ENCODE measurements at places on chromosomes 5 and 9.

GRCh38 chr5:13378091-13378490 is 566.4 kb downstream of the DNAH5 start:
- DNase-seq = no peak

- DNase-seq = no peak
These were observed 577.2 kb upstream of the EDIL3 start for GRCh38 chr5:84961903-84962302.

DNA sequence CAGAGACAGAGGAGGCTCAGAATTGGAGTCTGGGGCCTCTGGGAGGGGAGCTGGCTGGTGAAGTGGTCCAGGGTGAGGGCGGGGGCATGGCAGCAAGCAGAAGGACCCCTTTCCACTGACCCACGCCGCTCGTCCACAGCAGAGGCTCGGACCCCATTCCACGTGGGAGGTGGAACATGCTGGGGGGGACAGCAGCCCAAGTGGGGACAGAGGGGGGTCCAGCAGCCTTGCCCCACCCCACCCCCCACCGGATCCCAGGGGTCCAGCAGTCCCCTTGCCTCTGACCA is 25.4 kb upstream of the NKD2 start:
- no peak for DNase-seq

GRCh38 chr9:34035656-34036055 is 13.0 kb downstream of the UBAP2 start:
- DNase-seq = no peak

GRCh38 chr5:176918613-176919012 is 19.5 kb upstream of the HK3 start:
- no peak for DNase-seq

DNA sequence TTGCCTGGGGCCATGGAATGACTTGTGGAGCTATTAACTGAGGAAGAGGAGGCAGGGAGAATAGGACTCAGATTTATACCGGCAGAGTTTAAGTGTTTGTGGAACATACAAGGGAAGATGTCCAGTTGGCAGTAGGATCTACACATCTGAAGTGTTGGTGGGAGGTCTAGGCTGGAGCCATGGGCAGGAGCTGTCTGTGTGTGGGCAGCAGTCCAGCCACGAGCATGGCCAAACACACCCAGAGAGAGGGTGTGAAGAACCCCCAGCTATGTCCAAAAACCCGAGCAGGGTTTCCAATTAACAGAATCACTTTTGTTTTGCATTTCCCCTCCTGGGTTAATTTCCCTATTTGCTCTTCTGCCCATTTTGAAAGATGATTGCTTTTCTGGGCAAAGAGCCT is 393.7 kb downstream of the CDK5RAP2 start:
- no peak for DNase-seq

DNA sequence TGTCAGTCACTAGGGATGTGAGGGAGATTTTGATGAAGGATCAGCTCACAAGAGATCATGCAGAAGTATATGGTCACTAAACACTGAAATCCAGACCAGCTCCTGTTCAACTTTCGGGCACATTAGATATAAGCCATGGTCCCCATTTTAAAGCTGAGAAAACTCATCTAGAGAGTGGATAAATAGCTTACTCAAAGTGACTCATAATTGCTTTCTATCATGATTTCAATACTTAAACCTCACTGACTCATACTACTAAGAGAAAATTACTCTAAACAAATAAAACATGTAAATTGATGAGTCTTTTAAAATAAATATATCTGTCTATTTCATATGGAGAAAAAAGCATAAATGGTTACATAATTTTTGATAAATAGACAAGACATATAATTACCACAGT is 567.7 kb downstream of the TLR4 start:
- DNase-seq = no peak

DNA sequence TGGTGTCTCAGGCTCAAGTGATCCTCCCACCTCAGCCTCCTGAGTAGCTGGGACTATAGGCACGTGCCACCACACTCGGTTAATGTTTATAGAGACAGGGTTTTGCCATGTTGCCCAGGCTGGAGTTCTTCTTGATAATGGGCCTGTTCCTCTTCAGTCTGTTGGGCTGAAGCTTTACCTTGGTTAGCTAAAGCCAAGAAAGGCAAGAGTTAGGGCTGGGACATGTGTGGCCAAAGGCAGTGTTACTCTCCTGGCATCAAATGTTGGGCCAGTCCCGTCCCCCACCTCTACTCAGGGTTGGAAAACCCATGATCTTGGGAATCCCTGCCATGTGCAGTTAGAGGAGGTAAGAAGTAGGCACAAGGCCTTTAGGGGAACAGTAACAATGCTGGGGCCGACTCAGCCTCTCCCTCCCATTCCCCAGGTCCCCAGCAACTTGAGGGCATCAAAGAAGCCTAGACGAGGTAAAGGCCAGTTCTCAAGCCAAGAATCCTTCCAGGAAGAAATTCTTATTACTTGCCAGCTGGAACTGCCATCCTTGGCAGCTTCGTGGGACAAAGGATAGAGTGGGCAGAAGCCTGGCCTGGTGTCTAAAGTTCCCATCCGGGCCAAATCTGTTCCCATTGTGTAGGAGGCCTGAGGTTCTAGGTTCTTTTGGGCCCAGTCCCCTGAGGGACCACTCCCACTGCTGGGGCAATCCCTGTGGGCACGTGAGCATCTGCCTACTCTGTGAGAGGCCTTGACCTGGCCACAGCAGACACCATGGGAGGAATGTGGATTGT is 4.5 kb downstream of the EGR1 start:
- no peak for DNase-seq

GRCh38 chr5:158755221-158755620 is 344.5 kb downstream of the EBF1 start:
- DNase-seq = no peak

GRCh38 chr5:120848883-120849282 is 384.8 kb downstream of the PRR16 start:
- no peak for DNase-seq

DNA sequence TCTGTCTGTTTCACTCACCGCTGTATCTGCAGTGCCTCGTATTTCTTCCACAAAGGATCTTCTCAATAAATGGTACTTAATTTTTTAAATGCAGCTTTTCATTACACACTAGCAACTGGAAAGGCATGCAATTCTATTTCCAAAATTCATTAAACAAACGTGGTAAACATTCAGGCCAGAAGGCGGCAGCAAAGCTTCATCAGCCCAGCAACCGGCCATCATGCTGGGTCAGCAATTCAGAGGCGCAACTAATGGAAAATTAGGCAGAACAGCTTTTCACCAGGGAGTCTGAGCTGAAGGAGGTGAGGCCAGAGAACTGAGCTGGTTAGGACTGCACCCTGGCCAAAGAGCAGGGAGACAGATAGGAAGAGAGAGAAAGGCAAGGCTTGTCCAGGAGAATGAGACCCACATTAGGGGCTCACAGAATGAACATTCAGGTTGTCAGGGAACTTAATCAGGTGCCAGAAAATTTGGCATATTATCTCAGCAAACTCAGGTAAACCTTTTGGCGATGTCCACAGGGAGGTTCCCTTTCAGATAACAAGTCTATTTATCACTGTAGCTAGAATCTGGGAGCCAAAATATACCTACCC is 17.7 kb upstream of the RNF180 start:
- DNase-seq = no peak

GRCh38 chr9:35935755-35936509 is 22.0 kb downstream of the OR2S2 start:
- DNase-seq = no peak
